ENCODE measurements at places on chromosomes 3 and 15.

- DNase-seq: no peak
These were observed 530.7 kb downstream of the EPHB1 start for GRCh38 chr3:135325726-135326235.

DNA sequence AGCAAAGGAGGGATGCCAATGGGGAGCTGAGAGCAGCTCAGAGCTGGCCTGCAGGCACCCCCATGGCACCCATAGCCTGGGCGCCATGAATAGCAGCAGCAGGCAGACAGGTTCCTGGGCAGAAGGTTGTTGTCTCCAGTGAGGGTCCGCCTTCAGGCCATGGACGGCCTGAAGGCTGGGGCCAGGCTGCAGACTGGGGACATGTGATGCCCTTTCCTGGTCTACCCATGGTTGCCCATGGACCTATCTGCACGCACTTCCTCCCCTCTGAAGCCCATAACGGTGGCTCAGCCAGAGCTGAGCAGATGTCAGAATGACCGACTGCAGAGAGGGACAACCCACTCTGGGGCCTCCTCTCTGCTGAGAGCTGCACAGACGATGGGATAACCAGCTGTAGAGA lies 256.8 kb downstream of the PLOD2 start:
- no peak for DNase-seq

DNA sequence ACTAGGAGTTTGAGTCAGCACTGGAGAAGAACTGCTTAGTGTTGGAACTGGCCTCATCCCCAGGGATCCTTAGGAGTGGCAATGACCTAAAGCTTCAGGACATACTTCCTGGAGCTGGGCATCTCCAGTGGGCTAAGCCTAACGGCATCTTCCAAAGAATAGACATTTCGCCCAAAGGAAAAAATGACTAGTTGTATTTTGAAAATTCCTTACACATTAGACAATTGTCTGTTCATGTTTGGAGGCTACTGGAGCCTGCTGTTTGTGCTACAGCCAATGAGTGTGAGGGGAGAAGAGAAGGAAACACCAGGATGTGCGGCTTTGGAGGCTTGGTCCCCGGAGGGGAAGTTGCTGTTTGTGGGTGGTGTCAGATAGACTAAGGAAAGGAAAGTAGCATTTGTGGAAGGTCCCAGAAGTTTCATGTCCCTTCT lies 77.6 kb downstream of the POLR2M start:
- no peak for DNase-seq

- DNase-seq: no peak
These were observed 19.9 kb downstream of the GOLM2 start for GRCh38 chr15:44308415-44308814.

DNA sequence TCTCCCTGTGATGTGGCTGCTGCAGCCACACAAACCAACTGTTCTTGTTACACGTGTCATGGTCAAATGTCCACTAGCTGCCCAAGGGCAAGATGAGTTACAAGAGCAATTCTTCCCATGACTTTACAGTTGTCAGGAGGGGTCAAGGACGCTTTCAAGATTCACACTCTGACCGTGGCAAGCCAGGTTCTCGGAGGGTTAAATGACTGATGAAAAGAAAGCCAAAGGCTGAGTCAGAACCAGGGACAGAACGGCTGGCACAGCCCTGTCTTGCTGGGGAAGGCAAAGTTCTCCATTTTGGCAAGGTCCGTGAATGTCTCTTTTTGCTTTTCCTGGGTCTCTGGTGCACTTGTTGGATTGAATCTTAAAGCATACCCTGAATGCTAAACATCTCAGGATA lies 364.5 kb upstream of the ICE2 start:
- no peak for DNase-seq

DNA sequence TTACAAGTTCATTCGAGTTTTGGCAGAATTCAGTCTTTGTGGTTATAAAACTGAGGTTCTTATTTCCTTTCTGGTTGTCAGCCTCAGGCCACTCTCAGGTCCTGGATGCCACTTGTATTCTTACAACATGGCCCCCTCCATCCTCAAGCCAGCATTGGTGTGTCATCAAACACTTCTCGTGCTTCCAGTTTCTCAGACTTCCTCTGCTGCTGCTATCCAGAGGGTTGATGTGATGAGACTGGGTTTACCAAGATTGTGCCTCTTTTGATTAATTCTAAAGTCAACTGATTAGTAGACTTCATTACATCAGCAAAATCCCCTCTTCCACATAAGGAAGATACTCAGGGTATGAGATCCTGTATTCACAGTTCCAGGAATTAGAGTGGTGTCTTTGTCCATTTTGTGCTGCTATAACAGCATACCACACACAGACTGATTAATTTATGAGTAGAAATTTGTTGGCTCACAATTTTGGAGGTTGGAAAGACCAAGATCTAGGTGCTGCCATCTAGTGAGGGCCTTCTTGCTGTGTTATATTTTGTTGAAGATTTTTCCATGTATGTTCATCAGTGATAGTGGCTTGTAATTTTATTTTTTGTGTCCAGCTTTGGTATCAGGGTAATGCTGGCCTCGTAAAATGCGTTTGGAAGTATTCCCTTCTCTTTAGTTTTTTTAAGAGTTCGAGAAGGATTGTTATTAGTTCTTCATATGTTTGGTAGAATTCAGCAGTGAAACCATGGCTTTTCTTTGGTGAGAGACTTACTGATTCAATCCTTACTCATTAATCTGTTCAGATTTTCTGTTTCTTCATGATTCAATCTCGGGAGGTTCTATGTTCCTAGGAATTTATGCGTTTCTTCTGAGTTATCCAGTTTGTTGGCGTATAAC lies 11.1 kb downstream of the LRCH3 start:
- no peak for DNase-seq

DNA sequence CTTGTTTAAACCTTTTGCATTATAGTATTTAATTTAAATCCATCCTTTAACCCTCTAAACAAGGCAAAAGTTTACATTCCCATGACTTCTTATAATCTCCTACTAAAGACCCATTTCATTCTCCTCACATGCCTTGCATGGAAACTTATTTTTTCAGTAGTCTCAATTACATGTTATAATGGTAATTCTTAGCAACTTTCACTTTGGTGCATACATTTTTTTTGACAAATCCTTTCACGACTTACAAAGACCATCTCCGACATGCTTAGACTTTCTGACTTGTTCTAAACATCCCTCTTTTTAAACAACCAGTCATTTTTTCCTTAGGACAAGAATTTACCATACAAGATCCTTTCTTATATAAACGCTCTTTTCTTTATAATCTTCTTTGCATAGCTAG lies 615.4 kb upstream of the GBE1 start:
- no peak for DNase-seq

DNA sequence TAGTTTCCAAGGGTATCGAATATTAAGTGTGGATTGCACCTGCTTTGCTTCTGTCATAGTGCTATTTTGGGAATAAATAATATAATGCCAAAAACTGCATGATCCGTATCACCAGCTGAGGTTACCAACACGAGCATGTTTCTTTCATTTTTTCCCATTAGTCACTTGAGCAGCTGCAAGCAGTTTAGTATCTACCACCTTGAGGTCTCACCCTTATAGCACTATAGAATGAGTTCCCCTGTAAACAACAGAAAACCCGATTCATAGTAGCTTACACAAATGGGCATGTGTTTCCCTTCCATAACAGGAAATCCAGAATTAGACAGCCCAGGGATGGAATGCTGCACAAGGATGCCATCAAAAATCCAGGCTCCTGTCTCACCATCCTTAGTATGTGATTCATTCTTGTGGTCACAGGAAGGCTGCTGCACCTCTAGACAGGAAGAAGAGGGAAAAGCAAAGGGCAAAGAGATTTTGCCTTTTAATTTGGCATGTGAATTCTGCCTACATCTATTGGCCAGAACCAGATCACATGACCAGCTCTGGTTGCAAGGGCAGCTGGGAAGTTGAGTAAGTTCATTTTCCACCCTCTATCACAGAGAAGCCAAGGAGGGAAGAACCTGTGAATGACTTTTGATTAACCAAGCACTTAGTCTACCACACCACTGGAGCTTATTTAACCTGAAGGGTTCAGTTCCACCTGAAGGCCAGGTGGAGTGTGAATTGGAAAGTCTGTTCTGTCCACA lies 91.3 kb upstream of the SLC25A36 start:
- DNase-seq: no peak

- DNase-seq: no peak
These were observed at the start of gene OR5H14 for GRCh38 chr3:98147179-98147578. TSS of gene OR5H14 (plus strand) at chr3:98147479. CDS start at chr3:98149386, 1,907 bp downstream.

- DNase-seq: no peak
These were observed 93.6 kb downstream of the GMNC start for GRCh38 chr3:190768891-190769290.

DNA sequence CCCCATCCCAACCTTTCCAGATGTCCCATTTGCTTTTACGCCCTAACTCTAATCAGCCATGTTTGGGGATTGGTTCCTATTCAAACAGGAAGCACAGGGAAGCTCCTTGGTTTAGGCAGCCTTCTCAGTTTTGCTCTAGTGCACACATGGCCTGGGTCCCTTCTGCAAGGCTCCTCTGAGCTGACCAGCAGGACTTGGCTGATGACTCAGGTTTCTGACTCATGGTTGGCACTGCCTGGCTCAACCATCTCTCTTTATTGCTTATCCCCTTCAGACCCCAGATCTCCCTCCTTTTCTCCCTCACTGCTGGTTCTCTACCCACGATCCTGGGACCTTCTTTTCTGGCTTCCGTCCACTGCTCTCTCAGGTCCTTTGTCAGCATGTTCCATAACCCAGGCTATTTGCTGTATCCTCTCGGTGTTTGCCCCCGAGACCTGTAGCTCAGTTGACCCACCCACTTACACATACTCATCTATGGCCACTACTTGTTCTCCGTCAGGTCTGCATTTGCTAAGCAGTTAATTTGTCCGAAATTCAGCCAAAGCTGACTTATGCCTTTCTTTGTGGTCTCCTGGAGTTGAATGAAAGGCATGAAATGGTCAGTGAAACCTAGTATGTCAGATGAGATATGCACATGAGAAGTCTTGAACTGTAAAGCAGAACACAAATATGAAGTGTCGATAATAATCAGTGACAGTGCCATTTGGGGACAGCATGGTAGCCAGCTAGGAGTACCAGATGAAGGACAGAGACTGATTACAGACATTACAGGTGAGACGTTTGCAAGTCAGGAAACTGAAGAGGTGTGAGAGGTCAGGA lies 323.5 kb upstream of the ROPN1 start:
- no peak for DNase-seq

DNA sequence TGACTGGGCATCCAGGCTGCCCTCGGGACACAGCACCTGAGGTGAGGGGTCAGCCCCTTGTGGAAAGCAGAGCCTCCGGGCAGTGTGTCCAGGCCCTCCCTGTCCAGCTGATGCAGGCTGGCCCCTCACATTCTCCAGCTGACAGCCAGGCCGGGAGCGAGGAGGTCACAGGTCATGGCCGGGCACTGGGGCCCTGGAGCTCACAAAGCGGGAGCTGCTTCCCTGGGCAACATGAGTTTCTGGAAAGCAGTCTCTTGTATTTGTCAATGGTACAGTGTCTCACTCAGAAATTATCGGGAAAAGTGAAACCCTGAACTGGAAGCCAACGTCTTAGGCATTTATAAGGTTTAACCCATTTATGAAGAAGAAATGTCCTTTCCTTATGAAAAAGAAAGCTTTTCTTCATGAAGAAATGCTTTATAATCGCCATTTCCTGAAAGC lies 118.5 kb downstream of the OPA1 start:
- DNase-seq: no peak

All from mucosa of gallbladder (tissue), 1 donor.